NCI-H1436 treated with DMSO at 0.1 percent for 48 hours (cell line): ENCODE measurements at places on chromosomes 4 and X.

- no peak for DNase-seq
These were observed 616.2 kb upstream of the AADAT start for GRCh38 chr4:170705907-170706306.

DNA sequence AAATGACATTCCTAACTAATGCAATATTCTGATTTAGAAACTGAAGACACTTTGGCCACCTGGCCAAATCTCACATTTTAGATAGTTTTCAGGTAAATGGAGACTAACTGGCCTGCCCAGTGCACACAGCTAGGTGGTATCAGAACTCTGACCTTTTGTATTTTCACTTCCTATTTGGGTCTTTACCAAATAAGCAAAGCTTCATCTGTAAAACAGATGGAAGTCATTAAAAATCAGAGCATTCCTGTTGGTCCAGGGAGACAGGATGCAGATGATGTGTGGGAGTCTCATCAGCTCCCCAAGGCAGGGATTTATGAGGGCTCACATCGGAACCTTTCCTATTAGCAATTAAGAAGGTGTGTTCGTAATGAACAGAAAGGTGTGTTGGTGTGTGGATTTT lies 57.7 kb downstream of the ARHGAP10 start:
- DNase-seq: no peak

- no peak for DNase-seq
These were observed 123.5 kb downstream of the IL15 start for GRCh38 chr4:141759796-141760425.

GRCh38 chr4:100093091-100093866 lies 97.0 kb downstream of the DDIT4L start:
- DNase-seq: peak; percentile 69

GRCh38 chrX:106626789-106627188 lies 15.0 kb downstream of the RADX start:
- no peak for DNase-seq

DNA sequence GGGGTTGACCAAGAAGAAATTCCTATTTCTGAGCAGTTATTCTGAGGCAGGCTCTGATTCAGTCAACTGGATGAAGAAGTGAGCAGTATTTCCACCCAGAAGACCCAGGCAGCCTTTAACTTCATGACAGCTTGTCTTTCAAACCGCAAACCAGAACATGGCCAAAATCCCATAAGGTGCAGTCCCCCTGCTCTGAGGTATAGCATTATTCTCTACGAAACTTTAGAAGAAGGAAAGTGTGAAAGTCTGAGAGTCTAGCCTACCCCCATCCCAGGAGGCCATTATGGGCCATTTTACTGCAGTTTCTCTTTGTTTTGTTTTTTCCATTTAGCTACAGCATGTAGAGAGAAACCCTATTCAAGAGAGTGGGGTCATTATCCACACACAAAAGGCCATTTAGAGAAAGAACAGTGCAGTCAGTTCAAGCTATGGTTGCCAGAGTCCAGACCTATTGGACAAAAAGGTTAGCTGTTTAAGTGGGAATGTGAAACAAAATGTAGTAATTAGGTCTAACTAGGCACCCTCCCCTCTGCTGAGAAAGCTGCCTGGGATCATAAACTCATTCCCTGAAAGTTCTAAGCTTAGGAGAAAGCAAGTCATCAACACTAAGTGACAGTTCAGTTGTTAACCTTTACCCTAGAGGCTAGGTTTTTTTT lies 52.1 kb upstream of the RASGEF1B start:
- DNase-seq: no peak

- DNase-seq: no peak
These were observed 31.1 kb downstream of the IDS start for GRCh38 chrX:149473966-149474365.

GRCh38 chr4:173001571-173001970 lies 167.0 kb upstream of the GALNT7 start:
- DNase-seq: no peak

GRCh38 chrX:148774276-148774675 lies 273.9 kb downstream of the AFF2 start:
- no peak for DNase-seq

- no peak for DNase-seq
These were observed 1181.4 kb upstream of the TENM3 start for GRCh38 chr4:181061787-181062186.

DNA sequence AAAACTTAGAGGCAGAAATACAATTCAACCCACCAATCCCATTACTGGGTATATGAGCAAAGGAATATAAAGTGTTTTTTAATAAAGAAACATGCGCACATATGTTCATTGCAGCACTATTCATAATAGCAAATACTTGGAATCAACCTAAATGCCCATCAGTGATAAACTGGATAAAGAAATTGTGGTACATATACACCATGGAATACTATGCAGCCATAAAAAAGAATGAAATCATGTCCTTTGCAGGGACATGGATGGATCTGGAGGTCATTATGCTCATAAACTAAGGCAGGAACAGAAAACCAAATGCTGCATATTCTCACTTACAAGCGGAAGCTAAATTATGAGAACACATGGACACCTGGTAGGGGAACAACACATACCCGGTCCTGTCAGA lies 807.7 kb upstream of the INTU start:
- DNase-seq: no peak

- DNase-seq: no peak
These were observed 586.6 kb downstream of the C4orf33 start for GRCh38 chr4:129682586-129682985.

DNA sequence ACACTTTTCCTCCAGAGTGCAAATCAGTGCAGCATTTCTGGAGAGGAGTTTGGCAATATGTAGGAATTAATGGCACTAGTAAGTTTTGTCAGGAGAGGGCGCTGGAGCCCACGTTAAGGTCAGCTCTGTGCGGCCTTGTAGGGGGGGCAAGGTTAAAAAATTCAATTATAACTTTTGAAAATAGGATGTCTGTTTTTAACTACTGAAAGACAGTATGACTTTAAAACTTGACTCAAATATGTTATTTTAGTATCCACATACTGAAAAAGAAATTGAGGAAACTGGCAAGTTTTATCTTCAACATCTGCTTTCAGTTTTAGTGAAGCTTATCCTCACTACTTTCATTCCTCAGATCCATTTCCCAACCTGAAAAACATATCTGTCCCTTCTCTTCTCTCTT lies 30.9 kb upstream of the HSD17B13 start:
- no peak for DNase-seq

- DNase-seq: no peak
These were observed 672 bp downstream of the LONRF3 start for GRCh38 chrX:118974908-118975671.

GRCh38 chr4:73603271-73603710 lies 16.9 kb downstream of the RASSF6 start:
- peak; percentile 28 for DNase-seq

GRCh38 chr4:54060116-54060515 lies 4.3 kb downstream of the CHIC2 start:
- no peak for DNase-seq

GRCh38 chrX:134241960-134242619 lies 5.1 kb downstream of the CCDC160 start:
- DNase-seq: no peak

DNA sequence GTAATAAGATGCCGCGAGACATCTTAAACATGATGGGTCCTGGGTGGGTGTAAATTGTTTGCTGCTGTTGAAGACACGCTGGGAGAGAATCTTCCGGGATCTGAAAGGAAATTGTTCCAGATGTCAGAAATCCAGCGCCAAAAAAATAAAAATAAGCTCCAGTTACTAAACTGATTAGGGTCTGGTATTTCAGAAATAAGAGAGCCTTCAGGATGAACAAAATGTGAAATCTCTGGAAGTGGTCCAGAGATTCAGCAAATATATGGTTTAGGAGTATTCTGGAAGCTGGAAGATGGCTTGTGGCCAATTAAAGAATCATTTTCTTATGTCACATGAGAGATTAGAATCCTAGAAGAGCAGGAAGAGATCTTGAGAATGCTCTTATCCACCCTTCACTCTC lies 75.8 kb upstream of the NHS start:
- DNase-seq: no peak

DNA sequence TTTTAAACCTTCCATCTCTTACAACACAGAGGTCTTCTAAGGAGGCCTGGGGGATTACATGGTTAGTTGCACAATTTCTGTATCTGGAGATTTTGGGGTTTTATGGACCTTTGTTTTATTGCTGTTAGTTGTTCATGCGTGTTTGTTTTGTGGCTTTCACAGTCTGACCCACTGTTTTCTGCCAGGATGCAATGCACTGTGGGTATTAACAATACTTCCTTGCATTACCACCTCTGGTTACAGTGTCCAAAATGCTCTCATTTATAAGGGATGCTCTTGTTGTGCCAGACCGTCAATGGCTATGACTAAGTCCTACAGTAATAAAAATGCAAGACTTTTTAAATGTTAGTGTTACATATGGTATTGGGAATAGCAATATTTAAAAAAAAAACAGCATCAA lies 730.2 kb downstream of the KCTD8 start:
- DNase-seq: no peak

GRCh38 chr4:182904211-182904761 lies 12.9 kb downstream of the DCTD start:
- no peak for DNase-seq

GRCh38 chr4:81442484-81443085 lies 29.1 kb downstream of the RASGEF1B start:
- no peak for DNase-seq

DNA sequence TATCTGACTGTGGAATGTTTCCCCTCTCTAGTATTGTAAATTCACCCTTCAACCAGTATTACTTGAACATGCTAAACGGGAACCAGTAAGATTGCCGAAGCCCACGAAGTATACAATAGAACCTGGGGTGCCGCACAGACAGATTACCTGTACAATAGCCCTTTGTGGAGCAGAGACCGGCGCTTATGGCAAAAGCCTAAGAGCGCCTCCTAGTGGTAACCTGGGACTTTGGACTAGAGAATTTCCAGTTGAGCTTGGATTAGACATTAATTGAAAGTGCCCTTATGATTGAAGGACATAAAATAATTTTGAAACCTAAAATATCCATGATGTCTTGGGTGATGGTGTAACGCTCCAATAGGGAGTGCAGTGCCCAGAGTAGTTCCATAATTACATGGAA lies 14.1 kb downstream of the ZNF157 start:
- DNase-seq: peak; percentile 3

DNA sequence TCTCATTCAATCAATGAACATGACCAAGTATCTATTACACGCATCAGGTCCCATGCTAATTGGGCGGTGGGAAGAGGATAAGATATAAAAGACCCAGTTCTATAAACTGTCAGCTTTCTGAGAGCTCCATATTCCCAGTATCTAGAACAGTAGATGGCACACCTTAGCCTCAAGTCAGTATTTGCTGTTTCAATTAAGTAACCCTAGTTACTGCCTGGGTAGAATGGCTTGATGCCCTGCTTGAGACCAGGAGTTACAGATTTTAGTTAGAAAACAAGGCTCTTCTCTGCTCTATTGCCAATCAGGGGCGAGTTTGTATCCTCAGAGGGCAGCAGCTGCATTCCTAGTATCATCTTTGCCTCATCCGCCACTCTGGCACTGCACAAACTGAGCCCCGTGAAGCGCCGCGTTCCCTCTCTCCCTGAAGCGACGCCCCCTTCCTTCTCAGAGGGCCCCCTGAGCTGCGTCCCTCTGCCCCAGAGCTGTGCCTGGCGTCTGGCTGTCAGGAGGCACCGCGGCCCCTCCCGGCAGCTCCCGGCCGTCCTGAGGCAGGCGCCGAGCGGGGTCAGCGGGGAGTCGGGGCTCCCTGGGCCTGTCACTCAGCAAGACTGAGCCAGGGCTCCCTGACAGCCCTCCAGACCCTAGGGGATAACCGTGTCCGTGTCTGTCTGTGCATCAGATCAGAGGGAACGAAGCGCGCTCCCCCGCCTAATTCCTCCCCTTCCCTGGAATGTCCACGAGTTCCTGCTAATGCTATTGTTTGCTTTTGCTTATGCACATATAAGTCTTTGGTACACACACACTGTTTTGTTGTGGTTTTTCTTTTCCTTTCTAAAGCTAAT lies 212.4 kb upstream of the TTC29 start:
- DNase-seq: no peak

GRCh38 chrX:37060999-37061398 lies 52.8 kb downstream of the FAM47C start:
- DNase-seq: no peak

GRCh38 chrX:145524931-145525330 lies 277.6 kb downstream of the SPANXN1 start:
- DNase-seq: no peak

- no peak for DNase-seq
These were observed 2.4 kb upstream of the GPR82 start for GRCh38 chrX:41721590-41721989.

DNA sequence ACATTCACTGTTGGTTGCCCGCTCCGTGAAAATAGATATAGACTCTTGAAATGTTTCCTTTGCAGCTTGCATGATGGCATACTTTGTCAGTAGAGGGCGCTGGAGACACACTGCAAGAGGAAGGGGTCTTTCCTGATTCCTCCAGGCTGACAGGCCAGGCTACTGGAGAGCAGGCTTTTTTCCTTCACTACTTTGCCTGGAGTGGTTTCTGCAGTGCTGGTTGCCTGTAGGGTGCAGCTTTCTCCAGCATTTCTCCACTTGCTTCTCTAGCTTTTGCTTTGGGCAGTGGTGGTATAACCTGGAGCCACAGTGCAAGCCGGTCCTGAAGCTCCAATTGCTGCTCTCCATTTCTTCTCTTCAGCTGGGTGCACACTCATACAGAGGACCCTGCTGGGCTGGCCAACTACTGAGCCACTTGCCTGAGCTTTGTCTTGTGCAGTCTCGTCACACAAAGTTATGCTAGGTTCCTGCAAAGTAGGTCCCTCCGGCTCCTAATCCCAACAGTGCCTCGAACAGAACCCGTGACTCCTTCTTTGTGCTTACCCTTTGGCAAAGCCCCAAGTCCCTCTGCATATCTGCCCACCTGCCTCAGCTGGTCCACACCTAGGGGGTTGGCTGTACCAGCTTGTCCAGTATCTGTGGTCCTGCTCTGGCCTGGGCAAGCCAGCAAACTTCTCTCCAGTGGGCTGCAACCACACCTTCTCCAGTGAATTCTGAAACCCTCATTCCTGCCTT lies 46.3 kb downstream of the RASSF6 start:
- peak; percentile 75 for DNase-seq

DNA sequence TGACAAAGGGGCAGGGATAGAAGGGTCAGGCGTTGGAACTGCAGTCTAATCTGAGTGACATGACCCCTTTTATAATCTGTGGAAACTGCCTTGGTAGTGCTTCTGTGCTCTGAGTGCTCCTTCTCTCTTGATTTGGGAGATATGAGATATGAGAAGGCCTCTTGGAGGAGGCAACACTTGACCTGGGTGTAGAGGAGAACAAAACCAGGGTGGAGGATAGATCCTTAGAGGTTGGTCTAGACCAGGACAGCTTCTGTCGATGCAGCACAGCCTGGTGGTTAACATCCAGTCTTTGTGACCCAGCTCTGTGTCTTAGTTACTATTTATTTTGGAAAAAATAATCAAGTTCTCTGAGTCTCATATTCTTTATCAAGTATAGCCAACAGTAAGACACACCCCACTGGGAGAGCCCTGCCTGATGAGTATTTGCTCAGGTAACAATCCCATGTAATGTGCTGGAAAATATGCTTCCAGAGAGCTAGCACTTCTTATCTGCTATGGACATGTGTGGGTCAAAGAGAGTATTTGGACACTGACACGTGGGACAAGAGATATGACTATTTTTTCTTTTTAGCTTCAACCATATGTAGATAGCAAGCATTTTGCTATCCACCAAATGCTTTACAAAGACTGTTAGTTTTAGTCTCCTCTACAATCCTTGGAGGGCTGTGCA lies 9.1 kb downstream of the USP51 start:
- DNase-seq: no peak
